Heart right ventricle (tissue), 16 donors: ENCODE measurements at places on chromosomes 12 and 14. TPM values are rescaled to one million over a fixed set of nuclear protein-coding genes. Genes with fewer than 3 reads are reported as not detected.

The KLHDC1 gene
- total RNA-seq, result 7.5 TPM

DNA sequence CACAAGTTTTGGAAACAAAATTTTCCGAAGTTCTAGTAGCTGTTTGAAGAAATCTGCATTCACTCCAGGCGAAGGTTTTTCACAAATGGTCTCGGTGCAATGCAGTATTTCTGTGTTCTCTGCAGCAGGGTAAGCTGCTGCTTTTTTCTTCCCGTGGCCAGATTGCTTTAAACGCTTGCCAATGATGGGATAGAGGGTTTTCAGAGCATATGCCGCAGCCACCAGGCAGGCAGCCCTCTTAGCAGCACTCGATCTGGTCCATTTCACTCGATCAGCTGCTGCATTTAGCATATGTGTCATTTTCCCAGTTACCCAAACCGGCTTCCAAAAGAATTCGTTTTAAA, 315 bp downstream of the ABCD2 start:
- no peaks in the 10 kb centered on the region for H3K36me3 ChIP-seq
- no peaks in the 10 kb centered on the region for H3K27me3 ChIP-seq
- H3K27ac ChIP-seq, result peak overlapping the region; percentile 77
- peak overlapping the region; percentile 48 for H3K4me3 ChIP-seq
- no peak for DNase-seq
- H3K4me1 ChIP-seq, result no peaks in the 10 kb centered on the region

DNA sequence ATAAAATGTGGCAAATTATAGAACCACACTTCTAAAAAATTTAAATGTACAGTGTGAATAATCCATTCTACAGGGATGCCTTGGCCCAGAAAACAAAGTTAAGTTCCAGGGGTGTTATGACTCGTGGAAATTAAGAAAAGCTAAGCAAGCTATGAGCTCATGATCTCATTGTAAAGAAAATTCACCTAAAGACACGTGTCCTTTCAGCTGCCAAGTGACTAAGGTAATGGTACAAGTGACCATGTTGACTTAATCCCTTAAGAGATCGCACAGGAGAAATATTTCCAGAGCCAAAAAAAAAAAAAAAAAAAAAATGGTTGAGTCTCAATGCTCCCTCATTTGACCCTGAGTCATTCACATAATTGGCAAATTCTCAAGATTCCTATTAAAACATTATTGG, 51.4 kb upstream of the ANO2 start:
- H3K4me3 ChIP-seq, result no peak overlapping the region
- H3K27ac ChIP-seq, result no peak overlapping the region
- no peaks in the 10 kb centered on the region for H3K4me1 ChIP-seq
- no peak for DNase-seq
- no peaks in the 10 kb centered on the region for H3K27me3 ChIP-seq

- H3K27me3 ChIP-seq, result no peaks in the 10 kb centered on the region
- no peak overlapping the region for H3K4me3 ChIP-seq
- no peak overlapping the region for H3K27ac ChIP-seq
- no peak for DNase-seq
Measured at GRCh38 chr14:96564389-96564788, 62.2 kb downstream of the PAPOLA start.

DNA sequence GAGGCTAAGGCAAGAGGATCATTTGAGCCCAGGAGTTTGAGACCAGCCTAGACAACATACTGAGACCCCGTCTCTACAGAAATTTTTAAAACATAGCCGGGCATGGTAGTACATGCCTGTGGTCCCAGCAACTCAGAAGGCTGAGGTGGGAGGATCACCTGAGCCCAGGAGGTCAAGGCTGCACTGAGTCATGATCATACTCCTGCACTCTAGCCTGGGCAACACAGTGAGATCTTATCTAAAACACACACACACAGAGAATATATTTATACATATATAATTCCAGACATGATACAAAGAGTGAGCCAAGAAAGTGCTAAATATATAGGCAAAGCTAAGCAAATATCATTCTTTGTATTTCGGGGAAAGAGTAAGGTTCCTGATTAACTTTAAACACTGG, 9.4 kb downstream of the ZFC3H1 start:
- no peak overlapping the region for H3K4me3 ChIP-seq
- H3K36me3 ChIP-seq, result no peaks in the 10 kb centered on the region
- H3K27me3 ChIP-seq, result no peaks in the 10 kb centered on the region
- no peaks in the 10 kb centered on the region for H3K4me1 ChIP-seq

- H3K27ac ChIP-seq, result no peak overlapping the region
- peak overlapping the region; percentile 30 for H3K4me3 ChIP-seq
- peaks cover 25% of the 10 kb centered on the region for H3K4me1 ChIP-seq
- no peak for DNase-seq
- H3K36me3 ChIP-seq, result no peaks in the 10 kb centered on the region
- peaks cover 34% of the 10 kb centered on the region for H3K27me3 ChIP-seq
Measured at GRCh38 chr12:31119803-31120211, 46.1 kb downstream of the DDX11 start.

DNA sequence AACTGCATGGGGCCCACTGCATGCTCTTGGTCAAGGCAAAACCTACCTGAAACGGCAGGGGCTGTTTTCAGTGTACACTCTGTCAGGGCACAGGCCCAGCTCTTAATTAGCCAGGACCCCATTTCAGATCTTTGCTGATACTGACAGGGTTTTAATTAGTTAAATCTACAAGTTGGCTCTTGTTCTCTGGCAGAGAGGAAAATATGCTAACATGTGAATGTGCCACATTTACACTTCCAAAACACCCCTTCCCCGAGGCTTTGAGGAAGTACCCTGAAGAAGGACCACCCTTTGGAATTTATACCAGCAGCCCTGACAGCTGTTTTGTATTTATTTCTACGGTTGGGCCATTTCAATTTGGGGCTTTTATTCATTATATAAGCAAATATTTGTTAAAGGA, 66.3 kb downstream of the OTX2 start:
- H3K27ac ChIP-seq, result no peak overlapping the region
- H3K4me3 ChIP-seq, result no peak overlapping the region
- no peaks in the 10 kb centered on the region for H3K4me1 ChIP-seq

The GPR84 gene
- total RNA-seq, result not detected

The TEX22 gene
- 2.0 TPM for total RNA-seq
